ENCODE measurements at places on chromosomes 6 and 20.

DNA sequence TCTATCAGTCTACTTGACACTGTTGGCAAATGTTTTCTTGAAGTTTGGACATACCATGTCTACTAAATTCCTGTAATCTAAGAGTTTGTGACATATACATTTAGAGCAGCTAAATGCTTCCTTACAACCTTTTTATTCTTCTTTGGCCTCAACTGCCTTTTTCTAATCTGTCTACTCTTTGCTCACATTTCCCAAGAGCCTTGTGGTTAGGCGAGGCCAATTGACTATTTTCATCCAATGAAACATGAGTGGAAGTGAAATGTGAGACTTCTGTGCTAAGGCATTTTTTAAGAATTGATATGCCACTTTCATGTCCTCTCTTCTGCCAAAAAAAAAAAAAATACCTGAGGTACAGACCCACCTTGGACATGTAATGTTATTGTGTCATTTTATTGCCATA, 158.2 kb upstream of the MCHR2 start:
- DNase-seq: no peak

GRCh38 chr6:129488313-129488712, 221.7 kb downstream of the ARHGAP18 start:
- no peak for DNase-seq

DNA sequence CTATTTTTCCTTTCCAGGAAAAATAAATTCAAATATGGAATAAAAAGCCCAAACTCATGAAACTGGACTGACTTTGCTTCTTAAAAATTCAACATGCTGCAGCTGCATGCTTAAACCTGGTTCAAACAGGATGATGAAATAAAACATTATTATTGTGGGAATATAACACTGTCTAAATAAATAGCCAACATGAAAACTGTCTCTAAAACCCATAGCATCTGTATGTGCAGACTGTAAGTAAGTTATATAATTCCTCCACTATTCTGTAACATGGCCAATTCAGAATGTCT, 30.4 kb upstream of the AHI1 start:
- no peak for DNase-seq

DNA sequence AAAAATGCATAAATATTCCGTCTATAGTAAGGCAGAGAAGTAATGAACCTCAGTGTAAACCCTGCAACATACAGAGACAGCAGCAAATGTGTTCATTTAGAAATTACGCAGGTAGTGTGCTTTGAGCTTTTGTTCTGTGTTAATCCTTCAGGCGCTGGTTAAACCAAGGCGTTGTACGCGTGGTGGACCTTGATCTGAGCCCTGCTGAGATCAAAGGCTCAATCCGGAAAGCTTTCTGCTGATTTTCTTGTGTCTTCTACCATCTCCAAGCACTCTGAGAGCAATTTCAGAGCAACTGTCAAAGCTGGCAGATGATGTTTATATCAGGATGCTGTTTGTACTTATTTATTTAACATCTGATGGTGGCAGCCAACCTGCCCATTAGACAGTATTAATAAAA, 382.8 kb downstream of the CDH26 start:
- no peak for DNase-seq

- DNase-seq: no peak
These were observed 842.0 kb downstream of the HACE1 start for GRCh38 chr6:104017410-104018381.

DNA sequence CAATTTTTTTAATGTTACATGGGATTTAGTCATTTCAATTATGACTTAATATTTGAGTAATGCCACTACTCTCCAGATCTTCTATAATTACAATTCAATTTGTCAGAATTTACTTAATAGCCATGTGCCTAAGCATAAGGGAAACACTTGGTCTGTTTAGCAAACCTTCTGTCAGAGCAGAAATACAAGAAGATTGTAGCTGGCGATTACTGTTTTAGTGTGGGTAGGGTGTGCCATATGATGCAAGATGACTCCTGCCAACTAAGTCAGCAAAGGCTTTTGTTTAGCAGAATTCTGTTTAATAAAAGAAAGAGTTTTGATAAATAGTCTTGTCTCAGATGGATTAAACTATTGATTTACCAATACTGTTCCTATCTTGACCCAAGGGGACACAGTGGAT, 455.4 kb downstream of the RNF144B start:
- no peak for DNase-seq

DNA sequence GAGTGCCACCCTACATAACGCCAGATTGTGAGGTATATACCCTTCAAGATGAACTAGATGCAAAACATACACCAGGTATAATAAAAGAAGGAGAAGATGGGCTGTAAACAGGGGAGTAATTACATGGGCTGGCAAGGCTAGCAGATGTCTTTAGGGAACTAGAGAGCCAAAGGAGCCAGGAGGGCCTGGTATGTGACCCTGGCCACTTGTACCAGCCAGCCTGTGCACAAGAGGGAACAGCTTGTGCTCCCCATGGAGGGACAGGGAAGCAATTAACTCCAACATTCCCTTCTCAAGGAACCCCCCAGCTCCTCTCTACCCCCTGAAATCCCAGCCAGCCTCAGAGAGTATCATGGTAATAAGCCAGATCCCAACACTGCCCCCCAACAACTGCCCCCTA, 139.9 kb downstream of the HIVEP2 start:
- DNase-seq: no peak

DNA sequence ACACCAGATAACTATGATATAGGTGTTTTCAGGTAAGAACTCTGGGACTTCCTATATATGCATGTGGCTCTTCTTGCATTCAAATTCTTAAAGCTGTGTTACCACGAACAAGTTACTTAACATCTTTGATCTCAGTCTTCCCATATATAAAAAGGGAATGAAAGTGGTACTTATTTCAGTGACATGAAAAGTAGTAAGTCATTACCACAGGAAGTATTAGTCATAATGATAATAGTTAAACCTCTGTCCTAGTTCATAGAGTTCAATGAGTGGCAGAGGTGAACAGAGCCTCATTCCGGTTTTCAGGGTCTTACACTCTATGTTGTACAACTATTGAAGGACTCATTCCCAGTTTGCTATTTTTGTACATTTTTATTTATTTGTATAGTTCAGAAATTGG, 237.0 kb downstream of the NKAIN2 start:
- DNase-seq: no peak

DNA sequence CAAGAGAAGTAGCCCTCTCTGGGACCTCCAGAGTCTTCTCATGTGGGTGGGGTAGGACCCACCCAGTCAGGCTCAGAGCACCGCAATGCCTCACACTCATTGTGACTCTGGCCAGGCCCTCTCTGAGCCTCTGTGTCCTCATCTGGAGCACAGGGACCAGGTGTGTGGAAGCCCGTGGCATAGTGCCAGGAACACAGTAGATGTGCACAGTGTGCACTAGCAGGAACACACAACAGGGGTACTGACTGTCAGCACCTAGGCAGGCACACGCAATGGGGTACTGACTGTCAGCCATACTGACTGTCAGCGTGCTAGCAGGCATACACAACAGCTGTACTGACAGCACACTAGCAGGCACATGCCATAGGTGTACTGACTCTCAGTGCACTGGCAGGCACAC, 2.0 kb upstream of the STMN3 start:
- no peak for DNase-seq
